EL (cell line): ENCODE measurements at places on chromosomes 16 and 17.

GRCh38 chr16:4944333-4945281 is 7.7 kb upstream of the PPL start:
- DNase-seq = peak; percentile 98

DNA sequence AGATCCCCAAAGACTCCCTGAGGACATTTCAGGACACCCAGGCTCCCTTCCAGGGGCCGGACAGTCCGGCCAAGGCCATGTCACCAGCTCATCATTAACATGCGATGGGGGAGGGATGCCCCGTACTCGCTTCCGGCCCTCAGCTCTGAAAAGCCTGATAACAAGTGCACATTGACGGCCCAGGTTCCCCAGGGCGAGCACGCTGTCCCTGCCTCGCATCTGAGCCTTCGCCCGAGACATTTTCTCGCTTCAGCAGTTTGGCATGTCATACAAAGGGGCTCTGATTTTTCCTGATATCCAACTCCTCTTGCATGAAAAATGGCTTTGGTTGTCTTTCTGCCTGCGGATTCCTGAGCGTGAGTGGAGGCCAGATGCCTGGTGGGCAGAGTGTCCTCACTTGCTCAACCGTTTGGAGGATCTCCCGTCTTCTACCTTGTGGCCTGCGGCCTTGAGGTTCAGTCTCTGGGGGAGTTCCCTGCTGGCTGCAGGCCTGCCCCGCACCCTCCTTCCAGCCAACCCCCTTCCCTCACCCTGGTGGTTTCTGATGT is 14.1 kb downstream of the CACNG4 start:
- no peak for DNase-seq

DNA sequence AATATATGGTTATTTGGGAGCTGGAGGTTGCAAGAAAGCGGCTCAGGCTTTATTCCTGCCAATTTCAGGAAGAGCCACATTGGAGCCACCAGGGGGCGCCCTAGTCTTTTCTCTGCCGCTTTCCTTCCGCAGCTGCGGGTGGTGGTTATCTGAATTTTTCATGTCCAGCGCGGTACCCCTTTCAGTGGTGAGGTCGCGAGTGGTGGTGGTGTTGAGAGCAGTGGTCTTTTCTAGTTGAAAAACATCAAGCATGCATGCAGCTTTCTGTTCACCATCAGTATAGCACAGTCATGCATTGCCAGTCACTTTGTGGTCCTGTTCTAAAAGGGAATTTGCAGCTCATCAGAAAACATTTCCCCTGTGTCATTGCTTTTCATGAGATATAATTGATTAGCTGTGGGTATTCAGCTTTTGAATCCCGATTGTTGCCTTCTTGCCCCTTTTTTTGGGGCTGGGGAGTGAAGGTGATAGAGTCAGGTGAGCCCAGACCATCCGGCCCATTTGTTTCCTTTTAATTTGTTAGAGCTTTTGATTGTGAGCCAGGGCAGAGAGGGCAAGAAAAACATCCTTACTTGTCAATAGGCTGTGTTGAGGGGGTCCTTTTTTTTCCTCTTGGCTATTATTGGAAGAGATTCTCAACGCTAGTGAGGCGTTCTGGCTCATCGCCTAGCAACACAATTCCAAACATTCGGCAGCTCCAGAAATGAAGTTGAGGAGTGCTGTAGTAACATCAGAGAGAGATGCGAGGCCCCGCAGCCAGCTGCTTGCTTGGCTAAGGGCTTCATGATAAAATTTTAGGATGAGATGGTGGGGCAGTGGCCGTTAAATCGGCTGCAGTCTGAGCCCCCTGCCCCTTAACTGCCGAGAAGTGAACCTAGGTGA is 119.0 kb downstream of the SNX29 start:
- DNase-seq = peak; percentile 61

DNA sequence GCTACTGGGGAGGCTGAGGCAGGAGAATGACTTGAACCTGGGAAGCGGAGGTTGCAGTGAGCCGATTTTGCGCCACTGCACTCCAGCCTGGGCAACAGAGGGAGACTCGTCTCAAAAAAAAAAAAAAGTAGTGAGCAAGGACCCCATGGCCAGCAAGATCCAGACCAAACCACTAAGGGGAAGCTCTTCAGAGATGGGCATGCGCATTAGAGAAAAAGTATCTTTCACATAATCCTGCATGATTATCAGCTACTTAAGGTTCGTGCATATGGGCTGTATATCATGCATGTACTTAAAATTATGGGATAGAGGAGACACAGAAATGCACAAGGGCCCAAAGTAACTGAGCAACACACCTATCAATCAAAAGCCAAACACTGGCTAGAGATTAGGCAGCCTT is 10.7 kb upstream of the CCL22 start:
- DNase-seq = no peak

- no peak for DNase-seq
Measured at GRCh38 chr16:568401-569258, 1.1 kb upstream of the PIGQ start.

GRCh38 chr16:81599034-81599744 is 154.6 kb downstream of the CMIP start:
- no peak for DNase-seq

- no peak for DNase-seq
Measured at GRCh38 chr16:72419638-72420037, 247.7 kb upstream of the PMFBP1 start.

GRCh38 chr17:70017112-70017511 is 57.9 kb upstream of the KCNJ16 start:
- DNase-seq = no peak

DNA sequence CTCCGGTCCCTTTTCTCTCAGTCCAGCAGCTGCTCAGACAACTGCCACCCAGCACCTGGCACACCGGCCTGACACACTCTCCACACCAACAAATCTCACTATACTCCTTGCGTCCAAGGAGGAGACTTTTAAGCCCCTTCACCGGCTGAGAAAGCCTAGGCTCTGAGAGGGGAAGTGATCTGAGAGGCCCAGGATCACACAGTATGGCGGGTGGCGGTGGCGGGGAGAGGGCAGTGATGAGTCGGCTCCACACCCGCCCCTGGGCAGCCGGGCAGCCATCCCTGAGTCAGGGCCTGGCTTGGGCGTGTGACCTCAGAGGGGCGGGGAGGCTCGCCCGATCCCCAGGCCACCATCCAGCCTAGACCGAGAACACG is 569 bp downstream of the FLII start:
- DNase-seq = peak; percentile 89

- DNase-seq = no peak
Measured at GRCh38 chr17:61698244-61698643, 107.2 kb upstream of the NACA2 start.

DNA sequence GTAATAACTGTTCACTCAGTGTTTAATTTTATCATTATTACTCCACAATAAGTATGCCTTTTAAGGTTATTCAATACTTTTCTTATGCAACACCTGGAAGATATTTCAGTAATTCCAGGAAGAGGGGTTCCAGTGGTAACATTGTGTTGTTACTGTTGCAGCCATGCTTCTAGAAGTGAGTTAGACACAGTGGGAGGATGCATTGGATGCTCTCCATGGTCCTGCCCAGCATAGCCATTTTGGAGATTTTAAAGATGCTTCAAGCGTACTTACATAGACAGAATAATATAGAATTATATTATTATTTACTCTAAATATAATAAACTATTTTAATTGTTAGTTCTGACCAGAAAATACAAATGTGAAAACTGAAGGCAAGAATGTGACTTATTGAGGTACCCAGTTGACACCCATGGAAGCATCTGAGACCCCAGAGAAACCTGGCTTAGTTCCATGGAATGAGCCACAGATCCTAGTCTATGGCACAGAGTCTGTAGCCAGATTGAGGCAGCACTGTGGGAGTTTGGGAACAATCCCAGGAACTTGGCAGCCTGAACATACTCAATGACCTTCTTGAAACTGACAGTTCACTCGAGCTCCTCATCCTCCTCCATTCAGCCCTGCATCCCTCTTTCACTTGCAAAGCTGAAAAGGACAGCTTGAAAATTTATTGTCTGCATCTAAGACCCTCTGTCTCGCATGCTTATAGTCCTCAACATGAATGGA is 190.1 kb upstream of the HS3ST4 start:
- no peak for DNase-seq

DNA sequence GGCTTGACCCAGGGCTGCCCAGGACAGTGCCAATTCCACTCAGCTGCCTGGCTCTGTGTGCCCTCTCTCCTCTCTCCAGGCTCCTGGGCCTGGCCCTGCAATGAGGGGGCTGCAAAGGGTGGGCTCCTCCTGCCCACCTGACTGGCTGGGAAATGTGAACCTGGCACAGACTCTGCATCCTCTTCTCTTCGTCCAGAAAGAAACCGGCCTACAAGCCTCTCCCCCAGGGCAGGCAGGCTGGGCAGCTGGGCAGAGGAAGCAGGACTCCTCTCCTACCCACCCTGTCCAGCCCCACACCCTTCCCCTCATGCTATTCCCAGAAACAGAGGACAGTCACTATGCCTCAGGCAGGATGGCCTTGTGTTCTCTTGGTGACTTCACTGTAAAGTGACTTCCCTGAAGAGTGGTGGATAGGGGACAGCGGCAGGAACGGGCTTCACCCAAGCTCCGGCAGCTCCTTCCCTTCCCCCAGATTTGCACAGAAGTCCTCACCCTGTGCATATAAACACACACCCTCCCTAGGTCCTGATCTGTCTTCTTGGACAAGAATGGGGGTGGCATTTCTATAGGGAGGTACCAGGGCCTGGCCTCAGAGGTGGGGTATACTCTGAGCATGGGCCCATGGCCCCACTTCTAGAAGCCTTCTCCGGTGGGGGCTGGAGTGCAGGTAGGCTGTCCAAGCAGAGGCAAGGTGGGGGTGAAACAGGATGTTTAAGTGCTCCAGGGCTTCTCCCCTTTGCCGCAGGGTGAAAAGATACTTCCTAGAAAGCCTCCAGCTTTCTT is 4.9 kb upstream of the STAT5A start:
- no peak for DNase-seq

DNA sequence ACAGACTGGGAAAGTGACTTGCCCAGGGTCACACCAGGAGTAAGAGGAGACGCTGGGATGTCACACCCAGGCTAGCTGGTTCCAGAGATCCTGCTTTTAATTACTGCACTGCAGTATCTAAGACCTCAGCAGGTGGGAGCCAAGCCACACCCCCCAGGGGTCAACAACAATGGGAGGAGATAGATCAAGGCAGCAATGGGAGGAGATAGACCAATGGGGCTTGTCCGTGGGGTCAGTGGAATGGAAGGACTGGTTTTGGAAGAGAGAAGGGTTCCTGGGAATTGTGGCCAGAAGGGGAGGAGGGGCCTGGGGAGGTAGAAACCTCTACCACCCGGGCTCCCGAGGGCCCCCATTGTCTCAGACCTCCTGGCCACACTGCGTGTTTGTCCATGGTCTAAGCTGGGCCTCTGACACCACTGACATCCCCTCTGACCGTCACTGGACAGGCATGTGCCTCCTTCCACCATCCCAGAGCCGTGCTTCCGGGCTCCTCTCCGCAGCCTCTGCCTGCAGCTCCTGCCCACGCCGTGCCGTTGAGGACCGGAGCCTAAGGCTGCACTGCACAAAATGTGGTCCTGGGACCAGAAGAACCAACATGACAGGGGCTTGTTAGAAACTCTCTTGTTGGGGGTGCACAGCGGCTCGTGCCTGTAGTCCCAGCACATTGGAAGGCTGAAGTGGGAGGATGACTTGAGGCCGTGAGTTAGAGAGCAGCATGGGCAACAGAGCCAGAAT is 69.8 kb upstream of the RPH3AL start:
- DNase-seq = no peak

DNA sequence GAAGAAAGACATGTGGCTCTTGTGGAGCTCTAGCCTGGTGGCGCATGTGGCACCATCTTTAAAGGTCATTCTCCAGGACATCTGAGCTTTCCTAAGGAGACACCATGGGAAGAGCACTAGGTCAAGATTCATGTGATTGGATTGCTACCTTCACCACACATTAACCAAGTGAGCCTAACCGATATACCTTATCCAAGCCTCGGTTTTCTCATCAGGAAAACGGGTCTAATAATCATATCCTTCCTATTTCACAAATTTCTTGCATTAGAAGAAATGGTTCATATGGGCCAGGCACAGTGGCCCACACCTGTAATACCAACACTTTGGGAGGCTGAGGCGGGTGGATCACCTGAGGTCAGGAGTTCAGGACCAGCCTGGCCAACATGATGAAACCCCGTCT is 58.3 kb downstream of the TMEM186 start:
- no peak for DNase-seq

- peak; percentile 65 for DNase-seq
Measured at GRCh38 chr16:53056392-53056881, 1.6 kb downstream of the CHD9 start.

DNA sequence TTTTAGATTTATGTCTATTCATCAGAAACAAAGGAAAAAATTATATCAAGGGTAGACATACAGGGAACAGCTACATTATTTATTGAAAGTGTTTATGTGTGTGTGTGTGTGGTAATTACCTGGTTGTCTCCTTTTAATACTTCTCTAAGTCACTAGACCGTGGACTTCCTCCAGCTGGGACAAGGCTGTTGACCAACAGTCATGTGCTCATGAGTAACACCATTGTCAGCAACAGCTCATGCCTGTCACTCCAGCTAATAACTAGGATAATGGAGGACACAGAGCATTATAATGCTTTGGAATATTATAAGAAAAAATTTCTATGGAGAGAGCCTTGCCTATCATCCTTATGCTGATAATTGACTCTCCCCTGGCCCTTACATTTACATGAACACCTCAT is 125.3 kb upstream of the SALL1 start:
- DNase-seq = no peak

GRCh38 chr16:81511371-81511770 is 66.8 kb downstream of the CMIP start:
- DNase-seq = peak; percentile 88

- no peak for DNase-seq
Measured at GRCh38 chr17:81511804-81512561, 616 bp downstream of the ACTG1 start.

DNA sequence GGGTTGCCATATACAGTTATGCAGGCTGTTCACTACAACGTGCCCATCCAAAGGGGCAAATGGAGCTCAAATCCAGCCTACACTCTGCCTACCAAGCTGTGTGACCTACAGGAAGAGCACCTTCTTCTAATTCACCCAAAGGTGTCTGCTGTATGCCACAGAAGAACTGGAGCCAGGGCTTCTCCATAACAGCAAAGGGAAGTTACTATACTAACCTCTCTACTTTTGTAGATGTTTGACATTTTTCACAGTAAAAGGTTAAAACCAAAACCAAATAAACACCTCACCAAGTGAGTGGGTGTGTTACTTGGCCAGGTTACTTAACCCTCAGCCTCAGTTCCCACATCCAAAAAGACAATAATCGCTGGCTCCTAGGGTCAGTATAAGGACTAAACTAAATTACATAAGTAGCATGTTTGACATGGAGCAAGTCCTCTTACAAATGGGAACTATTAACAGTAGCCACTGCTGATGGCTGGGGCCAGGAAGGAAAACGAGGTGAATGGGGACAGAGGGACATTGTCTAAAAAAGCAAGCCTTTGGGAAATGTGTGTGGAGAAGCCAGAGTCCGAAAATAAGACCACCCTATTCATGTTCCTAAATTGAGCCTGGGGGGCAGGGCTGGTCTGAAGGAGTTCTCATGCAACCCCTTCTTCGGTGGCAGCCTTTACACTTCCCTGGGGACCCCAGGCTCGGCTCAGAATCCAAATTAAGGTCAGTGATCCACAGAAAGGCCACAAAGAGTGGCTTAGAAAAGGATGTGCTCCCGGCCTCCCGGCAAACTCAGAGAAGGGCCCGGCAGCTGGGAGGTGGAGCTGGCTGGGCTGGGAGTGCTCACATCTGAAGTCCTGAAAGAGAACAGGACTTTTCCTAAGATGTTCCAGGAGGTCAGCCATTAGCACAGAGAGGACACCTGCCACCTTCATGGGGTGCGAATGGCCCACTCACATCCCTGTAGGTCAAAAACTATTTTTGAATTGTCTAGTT is 13.5 kb downstream of the CUEDC1 start:
- no peak for DNase-seq

- DNase-seq = no peak
Measured at GRCh38 chr16:2278956-2279800, 11.3 kb upstream of the RNPS1 start.

- DNase-seq = no peak
Measured at GRCh38 chr16:17212606-17213005, 258.2 kb downstream of the XYLT1 start.
